ENCODE measurements at places on chromosomes 6 and 20.

DNA sequence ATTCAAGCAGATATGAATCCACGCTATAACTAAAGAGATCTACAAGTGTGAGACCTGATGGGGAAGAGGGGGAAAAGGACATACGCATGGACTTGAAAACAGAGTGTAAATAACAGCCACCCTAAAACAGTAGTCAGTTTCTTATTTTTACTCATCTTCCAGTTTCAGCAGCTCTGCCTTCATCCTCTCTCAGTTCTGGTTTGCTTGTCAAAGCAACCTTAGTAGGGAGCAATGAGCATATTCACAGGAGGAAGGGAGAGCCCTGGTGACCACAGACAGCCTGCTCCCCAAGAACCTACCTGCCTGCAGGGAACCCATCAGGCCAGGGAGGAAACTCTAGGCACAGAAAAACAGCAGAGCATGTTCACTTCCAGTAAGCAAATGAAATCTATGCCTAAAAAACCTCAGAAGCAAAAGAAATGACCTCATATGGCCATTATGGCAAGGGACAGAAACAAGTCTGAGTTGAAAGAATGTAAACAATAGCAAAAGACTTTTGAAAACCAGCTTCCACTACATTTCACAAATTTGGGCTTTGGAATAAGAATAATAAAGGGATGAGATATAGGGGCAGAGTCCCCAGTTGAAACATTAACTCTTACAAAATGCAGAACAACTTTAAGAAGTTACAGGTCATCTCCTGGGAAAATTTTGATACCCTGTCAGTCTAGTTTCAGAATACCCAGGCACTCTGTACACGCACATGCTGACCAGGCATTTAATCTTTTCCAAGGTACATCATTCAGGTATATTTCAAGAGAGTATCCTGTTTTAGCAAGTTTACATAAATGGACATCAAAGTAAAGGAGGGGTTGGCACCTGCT lies 120.8 kb upstream of the BCLAF1 start:
- no peak for DNase-seq

DNA sequence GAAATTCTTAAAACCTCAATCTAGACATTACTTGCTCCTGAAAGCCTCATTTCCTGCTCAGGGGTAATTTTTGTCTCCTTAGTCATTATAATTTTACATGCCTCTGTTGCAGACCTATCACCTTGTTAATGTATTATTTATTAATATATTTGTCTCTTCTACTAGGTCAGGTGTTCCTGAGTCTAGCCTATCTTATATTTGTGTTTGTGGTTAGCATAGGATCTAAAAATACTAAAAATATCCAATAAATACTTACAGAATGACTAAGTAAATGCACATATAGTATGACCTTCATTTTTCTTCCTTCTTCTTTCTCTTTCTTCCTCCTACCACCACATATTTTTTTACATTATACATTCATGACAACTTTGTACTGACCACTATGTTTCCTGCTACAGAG lies 268.9 kb upstream of the HS3ST5 start:
- no peak for DNase-seq

GRCh38 chr20:58109918-58110635 lies 118.4 kb downstream of the ANKRD60 start:
- no peak for DNase-seq

DNA sequence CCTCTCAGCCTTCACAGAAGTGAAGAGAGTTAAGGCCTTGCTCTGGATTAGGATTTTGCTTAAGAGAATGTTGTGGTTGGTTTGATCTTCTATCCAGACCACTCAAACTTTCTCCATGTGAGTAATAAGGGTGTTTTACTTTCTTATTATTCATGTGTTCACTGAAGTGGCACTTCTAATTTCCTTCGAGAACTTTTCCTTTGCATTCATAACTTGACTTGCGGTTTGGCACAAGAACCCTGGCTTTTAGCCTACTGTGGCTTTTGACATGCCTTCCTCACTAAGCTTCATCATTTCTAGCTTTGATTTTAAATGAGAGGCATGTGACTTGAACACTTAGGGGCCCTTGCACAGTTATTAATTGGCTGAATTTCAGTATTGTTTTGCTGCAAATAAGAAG lies 166.1 kb upstream of the OPRM1 start:
- no peak for DNase-seq

DNA sequence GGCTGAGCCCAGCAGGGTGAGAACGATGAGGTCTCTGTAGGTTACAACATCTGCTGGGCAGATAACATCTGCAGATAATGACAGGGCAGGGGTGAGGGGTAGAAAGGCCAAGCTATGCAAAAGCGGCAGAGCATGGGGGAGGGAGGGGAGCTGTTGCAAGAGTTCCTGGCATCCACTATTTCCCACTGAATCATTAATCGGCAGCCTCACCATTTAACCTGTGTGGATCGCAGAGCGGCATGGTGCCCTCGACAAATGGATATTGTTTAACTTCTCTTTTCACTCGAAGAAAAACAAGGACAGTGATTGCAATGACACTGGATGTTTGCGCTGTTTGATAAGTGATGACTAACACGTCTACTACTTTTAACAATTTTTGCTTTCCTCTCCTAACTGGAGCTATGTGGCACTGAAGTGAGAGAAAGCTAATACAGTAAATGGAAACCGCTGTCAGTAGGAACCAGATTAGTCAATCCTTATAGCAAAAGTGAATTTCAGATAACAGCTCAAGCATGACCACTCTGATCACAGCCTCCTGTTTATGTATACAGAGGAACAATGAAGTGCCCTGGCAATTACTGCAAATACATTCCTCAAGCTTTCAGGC lies 381.5 kb downstream of the TFAP2A start:
- no peak for DNase-seq

DNA sequence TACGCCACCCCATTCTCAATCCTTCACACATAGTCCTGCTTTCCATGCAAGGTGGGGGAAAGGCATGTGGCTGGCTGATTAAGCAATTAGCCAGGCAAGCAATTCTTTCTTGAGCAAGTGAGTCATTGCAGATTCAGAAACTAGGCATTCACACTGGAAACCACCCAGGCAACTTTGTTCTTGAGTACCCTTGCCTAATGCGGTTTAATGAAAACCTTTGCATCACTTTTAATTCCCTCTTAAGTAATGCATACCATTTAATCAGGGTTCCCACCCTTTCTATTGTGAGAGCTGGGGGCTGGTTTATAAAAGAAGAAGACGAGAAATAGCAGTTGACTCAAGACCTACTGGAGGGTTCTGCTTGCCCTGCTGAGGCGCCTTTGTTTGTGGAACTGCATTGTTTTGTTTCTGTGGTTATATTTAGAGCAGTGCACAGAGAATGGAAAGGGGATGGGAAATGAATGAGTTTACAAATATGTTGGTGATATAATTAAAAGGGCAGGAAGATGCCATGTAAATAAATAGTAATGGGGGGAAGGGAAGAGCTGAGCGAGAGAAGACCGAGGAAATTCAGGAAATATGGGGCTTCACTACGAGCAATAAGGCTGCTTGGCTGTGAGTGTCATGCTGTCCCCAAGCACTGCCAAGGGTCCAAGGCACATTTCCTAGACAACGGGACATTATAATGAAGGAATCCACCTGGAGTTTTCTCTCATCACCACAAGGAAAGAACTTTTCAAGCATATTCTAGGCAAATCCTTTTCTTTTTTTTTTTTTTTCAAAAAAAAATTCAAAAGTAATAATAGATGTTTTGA lies 48.8 kb upstream of the TSHZ2 start:
- DNase-seq: no peak

GRCh38 chr20:61951695-61952533 lies 113.8 kb downstream of the TAF4 start:
- peak; percentile 46 for DNase-seq

GRCh38 chr6:24666097-24666640 lies 530 bp downstream of the TDP2 start:
- no peak for DNase-seq

- no peak for DNase-seq
These were observed 114.4 kb downstream of the MTHFD1L start for GRCh38 chr6:150979826-150980350.

GRCh38 chr6:1815827-1816452 lies 206.2 kb downstream of the FOXC1 start:
- DNase-seq: no peak

DNA sequence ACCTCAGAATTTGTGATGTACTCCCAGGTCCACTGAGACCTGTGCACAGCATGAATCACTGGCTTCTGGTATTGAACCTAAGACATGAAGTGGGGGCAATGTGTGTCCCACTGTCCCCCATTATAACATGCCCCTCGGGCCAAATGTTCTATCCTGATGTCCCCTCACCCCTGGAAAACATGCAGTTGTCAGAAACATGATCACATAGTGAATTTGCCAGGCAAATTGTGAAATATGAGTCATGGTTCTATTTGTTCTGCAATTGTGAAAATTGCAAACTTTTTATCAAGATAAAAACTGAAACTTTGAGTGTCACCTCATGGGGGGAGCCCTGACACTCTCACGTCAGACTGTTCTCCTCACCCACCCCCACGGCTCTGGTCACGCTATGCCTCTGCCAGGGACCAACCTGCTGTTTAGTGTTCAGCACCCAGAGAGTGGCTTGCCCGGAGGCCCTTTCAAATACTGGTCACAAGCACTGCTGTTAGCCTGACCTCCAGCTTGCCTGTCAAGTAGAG lies 305.3 kb downstream of the CLIC5 start:
- no peak for DNase-seq

DNA sequence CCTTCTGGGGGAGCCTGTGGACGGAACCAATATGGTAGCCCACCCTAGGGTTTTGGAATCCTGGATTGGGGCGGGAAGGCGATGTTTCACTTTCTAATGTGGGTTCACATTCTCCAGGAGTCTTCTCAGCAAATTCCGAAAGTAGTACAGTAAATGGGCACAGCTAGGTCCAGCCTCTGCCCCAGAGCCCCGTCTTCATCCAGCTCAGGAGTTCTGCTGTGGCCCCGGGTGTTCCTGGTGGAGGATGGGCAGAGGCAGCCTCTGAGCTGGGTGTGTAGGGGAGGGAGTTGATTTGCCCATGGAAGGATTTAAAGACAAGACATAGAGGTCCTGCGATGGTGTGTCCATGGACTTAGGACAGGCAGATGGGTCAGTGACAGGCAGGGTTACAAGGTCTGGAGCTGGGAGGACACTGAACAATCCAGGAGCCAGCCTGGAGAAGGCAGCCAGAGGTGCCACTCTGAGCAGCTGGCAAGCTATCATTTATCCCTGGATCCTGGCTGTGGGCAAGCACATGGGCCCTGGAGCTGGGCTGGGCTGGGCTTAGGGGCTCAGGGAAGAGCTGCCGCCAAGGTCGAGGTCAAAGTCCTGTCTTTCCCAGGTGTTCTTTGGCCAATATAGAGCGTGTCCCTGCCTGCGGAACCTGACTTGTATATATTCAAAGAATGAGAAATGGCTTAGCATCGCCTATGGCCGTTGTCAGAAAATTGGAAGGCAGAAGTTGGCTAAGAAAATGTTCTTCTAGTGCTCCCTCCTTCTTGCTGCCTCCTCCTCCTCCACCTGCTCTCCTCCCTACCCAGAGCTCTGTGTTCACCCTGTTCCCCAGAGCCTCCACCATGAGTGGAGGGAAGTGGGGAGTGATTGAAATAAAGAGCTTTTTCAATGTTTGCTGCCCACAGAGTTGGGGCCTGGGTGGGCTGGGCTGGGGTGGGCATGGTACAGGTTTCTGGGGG lies 6.7 kb downstream of the CLPSL1 start:
- peak; percentile 14 for DNase-seq
